ENCODE measurements at places on chromosomes 6 and 20. TPM values are rescaled to one million over a fixed set of nuclear protein-coding genes. Genes with fewer than 3 reads are reported as not detected.

DNA sequence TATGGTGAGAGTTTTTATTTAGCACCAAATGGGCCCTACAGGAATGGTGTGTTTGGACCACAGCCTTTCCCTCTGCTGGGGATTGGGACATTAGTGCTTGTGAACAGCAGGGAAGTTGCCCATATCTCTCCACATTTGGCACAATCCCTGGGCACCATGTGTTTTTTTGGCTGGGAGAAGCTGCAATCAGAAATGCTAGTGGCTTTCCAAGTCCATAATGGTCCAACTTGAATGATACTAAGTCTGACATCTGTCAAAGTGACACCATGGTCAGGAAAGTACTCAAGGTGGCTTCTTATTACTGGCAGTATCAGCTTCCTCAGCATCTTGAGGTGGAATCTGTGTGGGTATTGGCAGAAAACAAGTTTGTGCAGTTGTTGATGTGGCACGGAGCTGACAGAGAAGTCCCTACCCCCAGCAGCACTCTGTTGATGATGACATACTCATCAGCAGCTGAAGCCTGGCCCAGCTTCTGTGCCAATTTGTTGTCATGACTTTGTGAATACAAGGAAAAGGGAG, 53.0 kb downstream of the SASH1 start:
- DNase-seq, result no peak
- H3K4me3 ChIP-seq, result no peak overlapping the region
- H3K4me1 ChIP-seq, result peaks cover 3% of the 10 kb centered on the region
- no peaks in the 10 kb centered on the region for H3K27me3 ChIP-seq
- no peaks in the 10 kb centered on the region for H3K36me3 ChIP-seq

DNA sequence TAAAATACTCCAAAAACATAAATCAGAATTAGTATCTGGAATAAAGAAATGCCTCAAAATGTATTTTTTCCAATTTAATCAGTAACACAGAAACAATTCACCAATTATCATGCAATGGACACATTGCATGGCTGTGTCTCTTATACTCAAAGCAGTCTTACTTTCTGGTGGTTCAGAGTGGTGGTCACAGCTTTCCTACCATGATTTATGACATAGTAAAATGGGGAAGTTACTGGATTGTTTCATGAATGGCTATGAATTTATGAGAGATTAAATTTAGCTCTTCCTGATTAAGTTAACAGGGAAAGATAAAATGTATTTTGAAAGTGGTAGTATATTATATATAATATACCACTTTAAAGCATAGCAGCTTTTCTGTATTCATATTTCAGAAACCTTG, 331.5 kb upstream of the MAP3K7 start:
- DNase-seq, result no peak
- H3K27me3 ChIP-seq, result no peaks in the 10 kb centered on the region
- H3K36me3 ChIP-seq, result no peaks in the 10 kb centered on the region

DNA sequence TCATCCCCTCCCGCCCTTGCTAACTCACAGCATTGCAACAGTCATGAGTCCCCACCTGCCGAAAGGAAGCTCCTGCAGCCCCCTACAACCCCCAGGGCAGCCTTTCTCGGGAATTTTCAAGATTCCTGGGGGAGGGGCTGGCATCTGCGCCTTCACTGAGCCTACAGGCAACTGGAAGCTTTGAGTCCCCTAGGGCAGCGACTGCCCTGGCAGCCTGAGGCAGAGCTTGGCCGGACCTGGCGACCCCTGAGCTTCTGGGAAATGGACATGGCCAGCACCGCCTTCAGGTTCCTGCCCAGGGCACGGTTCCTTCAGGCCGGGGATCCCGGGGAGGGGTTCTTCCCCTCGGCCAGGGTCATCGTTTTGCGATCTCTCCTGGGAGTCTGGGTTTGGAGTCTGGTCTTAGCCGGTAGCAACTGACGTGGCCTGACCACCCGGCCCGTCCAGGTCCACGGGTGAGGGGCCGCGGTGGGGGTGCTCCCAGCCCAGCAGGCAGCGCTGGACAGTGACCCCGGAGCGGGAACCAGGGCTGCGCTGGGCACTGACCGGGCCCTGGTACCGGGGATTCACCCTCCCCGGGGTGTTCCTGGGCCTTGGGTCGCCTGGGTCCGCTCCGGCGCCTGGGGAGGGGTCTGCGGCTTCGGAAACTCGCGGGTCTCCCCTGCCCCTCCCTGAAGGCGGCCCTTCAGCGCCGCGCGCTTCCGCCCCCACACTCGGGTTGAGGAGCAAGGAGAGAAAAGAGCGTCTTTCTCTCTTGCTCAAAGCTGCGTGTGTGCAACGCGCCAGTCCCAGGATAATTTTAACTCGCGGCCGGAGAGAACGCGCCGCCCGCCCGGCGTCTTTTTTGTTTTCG, 593 bp upstream of the COL9A3 start:
- DNase-seq, result peak; percentile 84
- peaks cover 15% of the 10 kb centered on the region for H3K4me1 ChIP-seq
- peaks cover 6% of the 10 kb centered on the region for H3K36me3 ChIP-seq
- H3K27ac ChIP-seq, result peak overlapping the region; percentile 28

DNA sequence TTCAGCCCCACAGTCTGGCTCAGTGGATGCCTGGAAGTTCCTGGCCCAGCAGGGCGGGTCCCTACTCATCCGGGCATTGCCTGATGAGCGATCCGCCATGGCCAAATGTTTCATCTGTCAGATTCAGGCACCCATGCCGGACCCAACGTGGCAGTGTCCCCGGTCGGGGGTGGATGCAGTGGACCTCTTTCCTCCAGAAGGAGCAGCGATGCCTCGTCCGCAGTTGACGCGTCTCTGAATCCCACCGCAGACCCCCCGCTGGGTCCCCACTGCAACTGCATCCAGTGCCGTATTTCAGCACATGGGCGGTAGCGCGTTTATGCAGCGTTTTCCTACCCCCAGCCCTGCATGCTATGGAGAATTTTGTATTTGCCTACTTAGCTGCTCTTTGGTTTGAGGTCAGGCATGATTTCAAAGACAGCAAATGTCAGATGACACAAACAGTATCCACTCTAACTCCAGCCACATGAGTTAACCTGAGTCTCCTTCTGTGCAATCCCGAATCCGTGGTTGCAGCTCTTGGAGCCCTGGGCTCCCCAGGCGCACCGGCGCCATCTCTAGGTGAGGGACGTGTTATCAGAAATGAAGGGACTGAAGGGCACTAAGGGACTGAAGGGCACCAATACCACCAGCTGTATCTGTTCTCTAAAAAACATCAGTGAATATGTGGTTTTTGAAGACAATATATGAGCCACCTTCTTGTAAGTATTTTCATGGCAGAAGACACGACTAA, 72.6 kb upstream of the THBS2 start:
- H3K4me3 ChIP-seq, result no peak overlapping the region
- no peaks in the 10 kb centered on the region for H3K4me1 ChIP-seq
- no peak overlapping the region for H3K27ac ChIP-seq
- no peaks in the 10 kb centered on the region for H3K36me3 ChIP-seq
- no peaks in the 10 kb centered on the region for H3K27me3 ChIP-seq

- H3K27ac ChIP-seq, result no peak overlapping the region
- H3K4me1 ChIP-seq, result peaks cover 9% of the 10 kb centered on the region
- H3K27me3 ChIP-seq, result no peaks in the 10 kb centered on the region
- H3K4me3 ChIP-seq, result no peak overlapping the region
Measured at GRCh38 chr6:110881546-110882273, 7.1 kb downstream of the AMD1 start.

DNA sequence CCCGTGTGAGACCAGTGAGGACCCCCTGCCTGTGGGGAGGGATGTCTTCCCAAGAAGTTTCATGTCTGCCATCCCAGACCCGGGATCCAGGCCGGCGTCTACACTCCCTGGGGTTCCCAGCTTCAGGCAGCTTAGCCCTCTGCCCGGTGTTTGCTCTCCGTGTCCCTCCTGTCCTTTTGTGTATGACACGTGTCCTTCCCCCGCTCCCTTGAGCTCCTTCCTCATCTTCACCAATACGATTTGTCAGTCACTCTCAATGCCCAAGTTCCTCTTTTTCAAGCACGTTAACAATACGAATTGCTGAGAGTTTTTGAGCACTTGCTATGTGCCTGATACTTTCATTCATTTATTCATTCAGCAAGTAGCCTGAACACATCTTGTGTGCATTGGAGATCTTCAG, 115.6 kb upstream of the PTPN1 start:
- H3K36me3 ChIP-seq, result no peaks in the 10 kb centered on the region
- no peak for DNase-seq
- no peaks in the 10 kb centered on the region for H3K27me3 ChIP-seq

- no peaks in the 10 kb centered on the region for H3K27me3 ChIP-seq
- peak; percentile 26 for DNase-seq
- H3K27ac ChIP-seq, result no peak overlapping the region
- no peak overlapping the region for H3K4me3 ChIP-seq
Measured at GRCh38 chr6:282177-282866, 10.0 kb upstream of the DUSP22 start.

GRCh38 chr20:49452011-49452482, 30.4 kb downstream of the KCNB1 start:
- DNase-seq, result no peak
- no peaks in the 10 kb centered on the region for H3K36me3 ChIP-seq
- no peak overlapping the region for H3K27ac ChIP-seq
- H3K4me1 ChIP-seq, result peaks cover 18% of the 10 kb centered on the region
- H3K27me3 ChIP-seq, result no peaks in the 10 kb centered on the region

- peaks cover 6% of the 10 kb centered on the region for H3K4me1 ChIP-seq
- DNase-seq, result no peak
- H3K36me3 ChIP-seq, result no peaks in the 10 kb centered on the region
- no peak overlapping the region for H3K4me3 ChIP-seq
- no peak overlapping the region for H3K27ac ChIP-seq
Measured at GRCh38 chr6:5205877-5206850, 54.6 kb downstream of the LYRM4 start.

- H3K4me1 ChIP-seq, result peaks cover 9% of the 10 kb centered on the region
- H3K27me3 ChIP-seq, result no peaks in the 10 kb centered on the region
- no peak overlapping the region for H3K27ac ChIP-seq
Measured at GRCh38 chr6:91080871-91081270, 494.0 kb upstream of the MAP3K7 start.

DNA sequence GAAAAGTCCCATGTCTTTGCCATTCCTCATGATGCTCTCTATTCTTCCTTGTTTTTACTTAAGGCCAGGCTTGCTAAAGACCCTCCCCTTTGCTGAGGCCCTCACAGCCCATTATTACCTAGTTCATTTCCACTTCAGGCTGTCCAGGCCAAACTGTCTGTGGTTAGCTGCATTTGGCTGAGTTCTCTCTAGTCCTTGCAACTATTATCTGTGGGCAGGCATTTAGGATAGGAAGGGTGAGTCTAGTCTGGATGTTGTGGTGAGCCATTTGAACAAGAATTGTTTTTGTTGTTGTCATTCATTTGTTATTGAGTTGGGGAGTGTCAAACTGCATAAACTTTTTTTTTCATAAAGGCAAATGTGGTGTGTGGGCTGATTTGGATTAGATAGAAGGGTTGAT, 182.4 kb downstream of the CD109 start:
- H3K27ac ChIP-seq, result no peak overlapping the region
- no peaks in the 10 kb centered on the region for H3K36me3 ChIP-seq
- no peaks in the 10 kb centered on the region for H3K27me3 ChIP-seq

DNA sequence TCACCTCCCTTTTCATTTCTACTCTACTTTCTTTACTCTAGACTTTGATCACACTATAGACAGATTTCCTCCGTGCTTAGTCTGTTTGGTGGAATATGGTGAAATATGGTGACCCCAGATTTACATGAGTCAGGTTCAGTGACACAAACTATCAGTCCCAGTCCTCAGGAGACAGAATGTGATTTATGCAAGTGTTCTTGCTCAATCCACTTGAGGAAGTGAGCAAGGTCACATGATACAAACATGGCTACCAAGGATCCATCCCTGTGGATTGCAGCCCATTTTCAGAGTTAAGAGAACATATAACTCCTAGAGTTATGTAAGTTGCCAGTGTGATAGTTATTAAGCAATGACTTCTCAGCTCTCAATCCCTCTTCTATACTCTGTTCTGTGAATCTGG, 23.7 kb upstream of the TSHZ2 start:
- H3K36me3 ChIP-seq, result no peaks in the 10 kb centered on the region
- no peaks in the 10 kb centered on the region for H3K27me3 ChIP-seq
- H3K27ac ChIP-seq, result no peak overlapping the region
- no peak for DNase-seq
- no peak overlapping the region for H3K4me3 ChIP-seq

GRCh38 chr6:26383624-26384417, 913 bp downstream of the BTN2A2 start:
- peak overlapping the region; percentile 94 for H3K4me3 ChIP-seq
- DNase-seq, result peak; percentile 57
- no peaks in the 10 kb centered on the region for H3K4me1 ChIP-seq
- no peaks in the 10 kb centered on the region for H3K27me3 ChIP-seq
- H3K36me3 ChIP-seq, result no peaks in the 10 kb centered on the region
- H3K27ac ChIP-seq, result peak overlapping the region; percentile 27

DNA sequence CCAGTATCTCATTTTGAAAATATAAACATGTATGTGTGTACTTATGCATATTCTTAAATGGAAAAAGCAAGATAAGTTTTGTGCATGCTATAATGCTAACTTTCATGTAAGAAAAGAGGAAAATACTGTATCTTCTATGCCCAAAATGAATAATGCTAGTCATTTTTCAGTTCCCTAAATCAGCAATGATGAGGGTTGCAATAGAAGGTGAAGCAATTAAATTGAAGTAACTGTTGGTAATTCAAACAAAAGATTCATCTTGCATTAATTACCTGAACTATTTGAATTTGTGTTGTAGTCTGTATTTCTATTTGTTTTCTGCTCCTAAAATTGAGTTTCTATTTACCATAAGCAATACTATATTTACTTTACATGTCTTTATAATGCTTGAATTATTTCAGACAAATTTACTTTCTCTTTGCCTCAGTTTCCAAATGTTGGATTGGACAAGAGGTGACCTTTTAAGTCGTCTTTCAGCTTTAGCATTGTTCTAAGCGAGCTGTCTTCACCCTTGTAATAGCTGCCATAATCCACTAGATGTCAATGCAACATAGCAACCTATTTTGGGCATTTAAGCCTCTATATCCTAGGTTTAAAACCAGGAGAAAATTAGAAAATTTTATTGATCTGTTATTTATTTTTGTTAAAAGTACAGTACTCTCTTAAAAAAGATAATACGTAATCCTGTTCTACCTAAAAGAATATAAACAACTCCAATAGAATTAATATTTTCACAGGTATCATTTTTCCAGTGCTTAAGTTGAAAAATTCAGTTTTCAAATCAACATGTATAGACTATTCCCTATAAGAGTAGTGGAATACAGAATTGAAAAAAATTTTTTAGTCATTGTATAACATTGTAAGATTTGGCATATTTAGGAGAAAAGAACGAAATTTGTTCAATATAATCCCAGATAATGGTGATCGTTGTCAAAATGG, 52.3 kb upstream of the IFNGR1 start:
- DNase-seq, result no peak
- no peaks in the 10 kb centered on the region for H3K36me3 ChIP-seq
- H3K4me3 ChIP-seq, result no peak overlapping the region
- H3K27ac ChIP-seq, result no peak overlapping the region
- H3K27me3 ChIP-seq, result no peaks in the 10 kb centered on the region

The AHI1 gene
- total RNA-seq, result 19.6 TPM

The C2 gene
- total RNA-seq, result 0.26 TPM

The SNPH gene
- 4.0 TPM for total RNA-seq

The SYNE1 gene
- total RNA-seq, result 5.1 TPM

The OPN5 gene
- not detected for total RNA-seq

The JAG1 gene
- 29.1 TPM for total RNA-seq
